ENCODE measurements at places on chromosomes 2 and 18.

DNA sequence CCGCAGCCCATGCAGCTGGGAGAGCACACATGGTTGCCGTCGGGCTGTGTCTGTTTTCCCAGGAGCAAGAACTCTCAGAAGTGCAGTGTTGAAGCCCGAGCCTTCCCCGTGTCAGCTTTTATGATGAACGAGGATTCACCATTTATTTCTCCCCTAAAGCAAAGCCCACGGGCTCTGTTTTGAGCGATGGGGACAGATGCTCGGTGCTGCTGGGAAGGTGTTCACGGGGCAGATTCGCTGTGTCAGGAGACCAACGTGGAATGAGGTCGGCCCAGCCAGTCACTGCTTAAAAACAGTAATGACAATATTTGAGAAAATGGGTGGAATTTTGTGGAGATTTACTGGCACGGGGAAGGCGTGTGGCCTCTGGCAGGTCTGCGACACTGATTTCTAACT, 43.9 kb downstream of the NFATC1 start:
- no peak for DNase-seq

DNA sequence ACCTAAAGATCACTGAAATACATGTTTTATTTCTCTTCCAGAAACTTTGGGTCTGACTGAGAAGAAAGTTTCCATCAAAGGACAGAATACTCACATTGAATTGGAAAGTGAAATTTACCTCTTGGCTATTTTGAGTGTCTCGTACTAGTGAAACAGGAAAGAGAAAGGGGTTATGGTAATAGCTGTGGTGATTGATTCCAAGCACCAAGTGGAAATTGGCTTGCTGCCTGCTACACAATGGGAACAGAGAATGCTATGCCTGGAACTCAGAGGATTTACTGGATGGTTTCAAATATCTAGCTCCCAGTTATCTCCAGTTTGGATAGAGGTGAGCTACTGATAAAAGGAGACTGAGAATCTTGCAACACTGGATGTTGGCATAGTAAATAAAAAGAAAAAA, 492.8 kb upstream of the FSIP2 start:
- DNase-seq: no peak

DNA sequence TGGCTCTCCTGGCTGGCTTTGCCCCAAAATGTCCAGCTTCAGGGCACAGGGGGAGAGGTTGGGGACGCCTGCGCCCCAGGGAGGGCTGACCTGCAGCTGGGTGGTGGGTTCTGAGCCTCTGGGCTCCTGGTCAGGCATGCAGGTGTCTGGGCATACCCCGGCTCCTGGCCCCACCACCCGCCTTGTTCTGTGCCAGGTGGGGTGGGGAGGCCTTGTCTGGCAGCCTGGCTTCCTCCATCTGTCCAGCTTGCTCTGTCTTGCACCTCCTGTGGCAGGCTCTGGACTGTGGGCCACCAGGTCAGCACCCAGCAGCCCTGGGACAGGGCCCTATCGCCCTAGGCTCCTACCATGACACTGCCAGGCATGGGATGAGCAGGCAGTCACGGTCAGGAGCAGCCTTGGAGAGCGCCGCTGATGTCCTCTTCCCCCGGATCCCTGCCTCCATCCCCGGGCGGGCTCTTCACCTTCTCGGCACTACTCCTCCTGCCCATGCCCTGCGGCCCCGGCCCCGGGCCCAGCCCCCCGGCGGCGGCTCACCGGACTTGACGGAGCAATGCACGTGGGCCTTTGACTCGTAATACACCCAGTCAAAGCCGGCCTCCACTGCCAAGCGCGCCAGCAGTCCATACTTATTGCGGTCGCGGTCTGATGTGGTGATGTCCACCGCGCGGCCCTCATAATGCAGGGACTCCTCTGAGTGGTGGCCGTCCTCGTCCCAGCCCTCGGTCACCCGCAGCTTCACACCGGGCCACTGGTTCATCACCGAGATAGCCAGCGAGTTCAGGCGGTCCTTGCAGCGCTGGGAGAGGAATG, 3.6 kb downstream of the IHH start:
- no peak for DNase-seq

DNA sequence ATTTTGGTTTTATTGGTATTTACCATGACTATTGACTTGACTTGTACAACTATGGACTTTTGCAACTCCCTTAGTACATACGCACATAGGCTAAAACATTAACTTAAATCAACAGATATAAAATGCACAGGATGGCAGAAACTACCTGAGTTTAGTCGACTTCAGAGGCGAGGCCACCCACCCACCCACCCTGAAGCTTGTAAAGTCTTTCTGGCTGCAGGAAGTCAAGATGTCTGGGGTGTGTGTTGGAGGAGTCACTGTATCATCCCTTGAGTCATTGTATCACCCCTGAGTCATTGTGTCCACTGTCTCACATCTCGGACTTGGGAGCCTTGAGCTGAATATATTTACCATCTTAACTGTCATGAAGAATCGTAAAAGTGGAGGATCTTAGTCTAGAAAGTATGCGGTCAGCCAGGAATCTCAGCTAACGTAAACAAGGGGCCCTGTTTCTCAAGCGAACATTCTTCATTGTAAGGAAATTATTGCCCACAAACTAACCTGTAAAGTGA, 140.0 kb upstream of the ST6GAL2 start:
- no peak for DNase-seq

GRCh38 chr2:218878486-218878885, 2.2 kb upstream of the WNT10A start:
- DNase-seq: no peak

- DNase-seq: no peak
Measured at GRCh38 chr18:3262234-3263131, 550 bp downstream of the MYL12B start.

DNA sequence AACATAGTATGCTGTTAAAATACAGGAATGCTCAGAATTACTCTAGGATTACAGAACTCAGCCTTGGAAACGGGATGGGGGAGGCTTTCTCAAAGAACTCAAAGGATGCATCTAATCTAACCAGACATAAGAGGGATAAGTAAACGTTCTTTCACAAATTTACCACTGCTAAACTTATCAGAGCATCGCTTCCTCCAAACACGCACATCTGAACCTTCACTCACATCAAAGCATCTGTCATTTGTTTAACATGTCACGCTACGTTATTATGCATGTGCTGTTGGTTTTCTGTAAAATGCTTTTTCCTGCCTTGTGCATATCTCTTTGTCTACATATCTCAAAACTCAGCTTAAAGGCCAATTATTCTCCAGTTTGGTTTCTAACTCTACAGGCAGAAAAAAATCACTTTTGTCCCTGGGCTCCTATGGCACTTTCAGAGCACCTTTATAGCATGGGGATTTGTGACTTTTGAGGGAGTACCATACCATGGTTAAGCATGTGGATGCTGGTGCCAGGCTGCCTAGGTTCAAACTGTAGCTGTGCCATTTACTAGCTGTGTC, 106.7 kb upstream of the FSHR start:
- DNase-seq: no peak

All from kidney capillary endothelial cell (primary cell).